Activated CD8-positive, alpha-beta memory T cell treated with anti-CD3 and anti-CD28 coated beads for 1 hour (primary cell): ENCODE measurements at places on chromosomes 12 and 14.

DNA sequence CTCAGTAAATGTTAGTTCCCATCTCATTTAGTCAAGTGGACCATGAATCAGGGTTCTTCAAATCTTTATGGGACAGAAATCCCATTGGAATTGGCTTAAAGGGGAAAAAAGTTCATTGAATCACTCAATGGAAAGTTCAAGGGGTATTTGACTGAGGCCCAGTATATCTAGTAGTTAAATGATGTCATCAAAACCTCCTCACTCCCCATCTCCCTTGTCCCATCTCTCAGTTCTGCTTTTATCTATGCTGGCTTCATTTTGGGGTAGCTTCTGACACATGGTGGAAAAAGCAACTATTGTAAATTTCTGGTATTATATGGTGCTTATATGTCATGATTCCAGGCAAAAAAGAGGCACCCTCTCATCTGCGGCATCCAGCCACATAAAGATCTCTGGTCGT lies 51.9 kb downstream of the DAAM1 start:
- DNase-seq = no peak

- DNase-seq = no peak
These were observed 81.4 kb downstream of the TMTC3 start for GRCh38 chr12:88223519-88223918.

DNA sequence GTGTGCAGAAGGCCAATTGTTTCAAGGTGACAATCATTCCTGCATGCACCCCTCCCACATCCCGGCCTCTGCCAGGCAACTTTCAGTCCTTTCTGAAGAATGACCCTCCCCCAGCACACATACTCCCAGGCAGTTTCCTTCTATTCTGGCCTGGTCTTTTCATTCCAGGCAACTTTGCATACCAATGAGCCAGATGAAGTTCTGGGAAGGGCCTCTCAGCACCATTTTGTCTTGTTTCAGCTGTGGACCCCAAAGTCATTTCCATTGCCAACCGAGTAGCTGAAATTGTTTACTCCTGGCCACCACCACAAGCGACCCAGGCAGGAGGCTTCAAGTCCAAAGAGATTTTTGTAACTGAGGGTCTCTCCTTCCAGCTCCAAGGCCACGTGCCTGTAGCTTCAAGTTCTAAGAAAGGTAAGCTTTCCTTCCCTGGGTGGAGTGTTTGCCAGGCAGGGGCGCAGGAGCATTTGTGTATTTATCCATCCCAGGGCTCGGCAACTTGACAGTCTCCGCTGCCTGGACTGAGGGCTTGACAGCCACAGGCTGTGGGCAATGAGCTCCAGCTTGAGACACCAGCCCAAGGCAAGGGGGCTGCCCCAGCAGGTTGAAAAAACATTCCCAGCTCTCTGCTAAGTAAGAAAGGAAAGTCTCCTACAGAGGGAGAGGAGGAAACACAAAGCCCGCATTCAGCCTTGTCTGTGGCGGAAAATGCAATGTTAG lies 16.4 kb downstream of the BCL2L14 start:
- no peak for DNase-seq

- DNase-seq = no peak
These were observed 909.6 kb downstream of the VRK1 start for GRCh38 chr14:97706819-97707218.

GRCh38 chr12:27309293-27309994 lies 23.2 kb upstream of the BMAL2 start:
- DNase-seq = no peak

- no peak for DNase-seq
These were observed at the start of gene OTOGL for GRCh38 chr12:80099259-80099658. OTOGL (plus strand) TSS chr12:80099537; CDS start chr12:80209432, 109,895 bp downstream.

DNA sequence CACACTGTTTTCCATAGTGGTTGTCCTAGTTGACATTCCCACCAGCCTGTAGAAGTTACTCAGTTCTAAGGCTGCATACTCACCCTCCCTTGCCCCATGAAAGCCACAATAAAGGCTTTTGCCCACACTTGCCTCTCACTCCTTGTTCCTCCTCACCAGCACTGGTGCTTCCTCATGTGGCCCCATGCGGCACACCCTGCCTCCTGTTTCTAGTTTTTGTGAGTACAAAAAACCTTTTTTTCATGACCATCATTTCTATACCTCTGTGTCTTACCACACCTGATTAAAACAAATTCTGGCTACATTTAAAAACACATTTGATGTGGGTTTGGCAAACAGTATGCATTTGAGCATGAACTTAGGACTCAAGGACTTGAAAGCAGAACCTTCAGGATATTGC lies 40.7 kb upstream of the RIN3 start:
- no peak for DNase-seq

DNA sequence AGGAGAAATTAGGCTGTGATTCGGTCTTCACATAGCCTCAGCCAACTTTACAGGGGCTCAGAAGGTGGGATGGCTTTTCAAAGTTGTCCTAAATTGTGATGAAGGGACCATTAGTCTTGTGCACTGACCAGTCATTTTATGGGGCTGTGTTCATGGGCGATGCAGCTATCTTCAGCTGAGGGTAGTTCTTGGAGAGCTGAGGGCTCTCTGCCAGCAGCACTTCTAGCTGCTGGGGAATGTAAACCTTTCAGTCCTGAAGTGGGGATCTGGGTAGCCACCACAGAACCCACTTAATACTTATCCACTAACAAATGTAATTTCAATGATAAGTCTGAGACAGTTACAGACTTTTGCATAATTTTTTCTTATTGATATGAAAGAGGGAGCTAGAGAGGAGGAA lies 270.6 kb downstream of the AEBP2 start:
- DNase-seq = no peak

DNA sequence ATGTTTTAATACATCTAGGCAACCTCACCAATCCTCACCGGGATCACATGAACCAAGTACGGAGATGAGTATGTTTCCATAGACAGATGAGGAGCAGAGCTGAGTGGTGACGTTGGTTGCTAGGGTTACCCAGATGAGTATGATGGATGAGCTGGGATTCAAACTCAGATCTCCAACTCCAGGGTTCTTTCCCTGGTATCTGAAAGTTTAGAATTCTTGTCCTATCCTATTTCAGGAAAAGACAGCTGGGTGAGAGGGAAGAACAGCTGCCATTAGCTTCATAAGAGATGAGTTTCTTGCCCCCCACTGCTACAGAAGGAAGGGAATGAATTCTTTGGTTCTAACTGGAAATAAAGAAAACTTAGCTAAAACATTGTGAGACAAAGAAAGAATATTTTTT lies 728.9 kb upstream of the TBX3 start:
- no peak for DNase-seq
